Prostate gland (tissue), 2 donors: ENCODE measurements at places on chromosomes 3 and 15. TPM values are rescaled to one million over a fixed set of nuclear protein-coding genes. Genes with fewer than 3 reads are reported as not detected.

- no peak for DNase-seq
Measured at GRCh38 chr3:45552031-45552793, 42.3 kb upstream of the LIMD1 start.

DNA sequence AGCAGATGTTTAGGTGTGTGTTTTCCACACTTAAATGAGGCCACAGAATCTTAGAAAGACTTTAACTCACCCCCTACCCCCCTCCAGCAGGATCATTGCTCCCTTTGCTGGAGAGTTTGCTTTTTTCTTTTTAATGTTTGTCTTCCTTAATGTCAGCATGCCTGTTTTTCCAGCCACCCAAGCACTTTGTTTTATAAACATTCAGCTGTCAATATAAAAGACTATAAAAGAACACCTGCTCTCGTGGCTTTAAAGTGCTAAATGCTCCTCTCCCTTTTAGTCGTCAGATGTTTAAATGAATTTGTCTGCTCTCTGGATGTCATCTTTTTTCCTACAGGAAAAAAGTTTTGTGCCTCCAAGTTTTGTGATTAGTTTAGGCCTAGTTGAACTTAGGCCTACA lies 61.7 kb downstream of the SIDT1 start:
- peak; percentile 26 for DNase-seq

- no peak for DNase-seq
Measured at GRCh38 chr3:151276687-151277042, 1.7 kb downstream of the P2RY14 start.

The DAG1 gene
- total RNA-seq, result 213 TPM

- no peak for DNase-seq
Measured at GRCh38 chr3:23837286-23837685, 31.5 kb downstream of the UBE2E1 start.

The WDR49 gene
- 0.45 TPM for total RNA-seq

- no peak for DNase-seq
Measured at GRCh38 chr15:56410721-56411120, 45.5 kb downstream of the TEX9 start.

GRCh38 chr15:42239528-42240182 lies 31.6 kb upstream of the VPS39 start:
- DNase-seq, result no peak

- DNase-seq, result peak; percentile 49
Measured at GRCh38 chr15:57654153-57654852, 52.2 kb upstream of the POLR2M start.

GRCh38 chr15:73550190-73550589 lies 83.0 kb downstream of the NPTN start:
- DNase-seq, result no peak

GRCh38 chr15:60821462-60822061 lies 342.6 kb upstream of the ICE2 start:
- DNase-seq, result no peak

The SLC6A1 gene
- total RNA-seq, result 0.18 TPM

- DNase-seq, result no peak
Measured at GRCh38 chr3:77041811-77042210, 1.9 kb downstream of the ROBO2 start.

- DNase-seq, result no peak
Measured at GRCh38 chr15:68618394-68618793, 39.6 kb downstream of the CORO2B start.

DNA sequence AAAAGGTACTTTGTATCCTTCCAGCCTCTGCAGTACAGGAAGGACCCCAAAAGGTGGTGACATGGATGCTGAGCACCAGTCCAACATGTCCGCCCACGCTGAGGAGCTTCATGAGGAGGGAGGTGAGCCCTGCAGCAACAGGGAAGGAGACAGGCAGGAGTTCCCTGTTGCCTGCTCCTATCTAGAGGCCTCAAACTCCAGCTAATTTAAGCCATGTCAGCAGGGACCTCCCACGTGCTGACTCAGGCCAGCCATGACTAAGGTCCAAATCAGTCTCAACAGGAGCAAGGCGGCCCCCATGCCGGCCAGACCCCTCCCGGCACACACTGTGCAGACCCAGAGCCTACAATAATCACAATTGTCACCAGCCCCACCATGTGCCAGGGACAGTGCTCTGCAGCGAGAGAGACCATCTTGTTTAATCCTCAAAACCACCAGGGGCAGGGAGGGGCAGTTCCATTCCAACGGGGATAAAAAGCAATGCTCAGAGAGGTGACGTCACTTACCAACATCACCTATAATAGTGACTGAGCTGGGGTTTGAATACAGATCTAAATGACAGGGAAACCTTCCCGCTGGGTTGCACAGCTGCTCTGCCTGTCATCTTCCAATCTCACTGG lies 54.5 kb upstream of the GATA2 start:
- DNase-seq, result no peak

DNA sequence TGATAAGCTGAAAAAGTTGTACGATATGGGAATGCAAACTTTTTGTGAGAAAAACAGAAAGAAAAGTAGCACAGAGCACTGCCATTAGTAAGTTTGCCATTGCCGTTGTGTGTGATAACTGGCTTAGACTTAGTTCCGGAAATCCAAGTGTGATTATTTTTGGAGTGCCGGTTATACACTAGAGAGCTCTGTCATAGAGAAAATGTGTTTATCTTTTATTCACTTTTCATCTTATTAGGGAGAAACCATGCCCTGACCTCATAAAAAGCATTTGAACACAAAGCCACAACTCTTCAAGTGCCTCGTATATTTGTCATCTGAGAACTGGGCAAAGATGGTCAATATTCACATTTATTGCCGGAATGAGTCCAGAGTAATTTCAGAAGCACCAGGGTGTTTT lies 36.1 kb downstream of the CTDSPL start:
- DNase-seq, result no peak
